ENCODE measurements at places on chromosomes 16 and 17.

GRCh38 chr17:64472564-64472963 is 23.6 kb downstream of the MILR1 start:
- peaks cover 6% of the 10 kb centered on the region for H3K36me3 ChIP-seq
- no peaks in the 10 kb centered on the region for H3K4me1 ChIP-seq
- no peak for DNase-seq
- no peak overlapping the region for H3K4me3 ChIP-seq

DNA sequence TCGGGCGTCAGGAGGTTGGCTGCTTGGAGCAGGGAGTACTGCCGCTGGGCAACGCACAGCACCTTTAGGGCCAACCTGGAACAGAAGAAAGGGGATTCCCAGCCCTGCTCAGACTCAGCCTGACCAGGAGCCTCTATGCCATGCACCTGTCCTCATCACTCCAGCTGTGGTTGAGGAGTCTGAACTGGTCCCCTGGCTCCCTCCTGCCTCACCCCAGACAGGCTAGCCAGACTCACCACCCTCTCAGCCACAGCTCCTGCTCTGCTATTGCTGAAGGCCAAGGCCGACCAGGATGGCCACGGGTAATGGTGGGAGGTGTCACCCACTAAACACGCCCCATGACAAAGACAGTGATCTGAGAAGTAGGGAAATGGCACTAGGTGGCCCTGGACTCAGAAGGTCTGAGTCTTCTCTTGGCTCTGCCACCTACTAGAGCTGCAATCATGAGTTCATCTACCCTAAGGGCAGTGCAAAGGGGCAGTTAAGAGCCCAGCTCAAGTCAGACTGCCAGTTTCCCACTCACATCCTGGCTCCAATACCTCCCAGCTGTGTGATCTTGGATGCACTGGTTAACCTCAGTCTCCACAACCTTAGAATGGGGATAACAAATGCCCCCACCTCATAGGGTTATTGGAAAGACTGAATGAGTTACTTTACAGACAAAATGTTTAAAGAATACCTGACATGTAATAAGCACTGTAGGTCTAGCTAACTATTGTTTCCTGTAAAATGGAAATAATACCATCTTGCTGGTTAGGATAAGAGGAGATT is 13.8 kb upstream of the GFAP start:
- H3K27me3 ChIP-seq = no peaks in the 10 kb centered on the region
- H3K4me1 ChIP-seq = no peaks in the 10 kb centered on the region
- no peak overlapping the region for H3K27ac ChIP-seq

DNA sequence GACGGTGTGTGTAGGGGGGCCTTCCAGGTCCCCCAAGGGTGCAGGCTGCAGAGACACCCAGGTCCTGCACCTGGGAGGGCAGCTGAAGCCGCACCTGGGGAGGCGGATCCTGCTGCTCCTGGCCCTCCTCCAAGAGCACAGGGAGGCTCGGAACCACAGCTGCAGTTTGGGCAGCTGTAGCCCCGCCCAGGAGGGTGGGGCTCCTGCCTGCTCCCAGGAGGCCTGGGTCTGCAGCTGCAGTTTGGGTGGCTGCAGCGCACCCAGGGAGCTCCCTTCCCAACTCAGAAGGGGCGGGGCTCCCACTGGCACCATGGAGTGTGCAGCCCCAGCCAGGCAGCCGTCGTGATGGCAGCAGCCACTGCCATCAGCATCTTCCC is 69.4 kb upstream of the NKD1 start:
- no peaks in the 10 kb centered on the region for H3K36me3 ChIP-seq
- H3K27ac ChIP-seq = no peak overlapping the region
- no peak for DNase-seq
- no peak overlapping the region for H3K4me3 ChIP-seq

DNA sequence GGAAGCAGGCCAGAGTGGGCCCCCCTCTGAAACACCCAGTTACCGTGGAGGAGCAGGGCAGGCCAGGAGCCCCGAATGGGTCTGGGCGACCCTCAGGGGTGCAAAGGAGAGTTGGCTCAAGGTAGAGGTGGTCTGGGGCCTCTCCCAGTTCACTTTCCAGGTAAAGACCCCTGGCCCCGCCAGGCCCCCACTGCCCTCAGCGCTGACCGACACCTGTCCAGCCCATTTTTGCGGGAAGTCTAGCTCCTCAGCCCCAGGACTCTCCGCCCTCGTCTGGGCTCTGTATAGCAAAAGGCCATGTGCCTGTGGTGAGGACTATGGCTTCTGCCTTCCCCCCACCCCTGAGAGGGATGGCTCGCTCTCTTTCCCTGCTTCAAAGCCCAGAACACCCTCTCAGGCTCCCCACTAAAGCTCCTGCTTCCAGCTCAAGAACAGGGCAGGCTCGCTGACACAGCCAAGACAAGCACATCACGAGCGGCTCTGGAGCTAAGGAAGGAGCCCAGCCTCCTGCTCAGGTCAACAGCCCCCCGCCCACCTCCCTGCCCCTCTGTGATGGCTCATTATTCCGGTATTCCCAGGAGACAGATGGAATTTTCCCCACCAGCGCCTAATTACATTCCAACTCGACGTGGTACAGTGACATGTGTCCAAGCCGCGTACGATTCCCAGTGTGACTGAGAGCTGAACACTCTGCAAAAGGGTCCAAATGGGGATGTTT is 59.4 kb downstream of the RTN4RL1 start:
- no peaks in the 10 kb centered on the region for H3K36me3 ChIP-seq
- H3K27ac ChIP-seq = no peak overlapping the region
- DNase-seq = no peak
- no peaks in the 10 kb centered on the region for H3K27me3 ChIP-seq
- no peak overlapping the region for H3K4me3 ChIP-seq
- H3K4me1 ChIP-seq = no peaks in the 10 kb centered on the region

- H3K27ac ChIP-seq = no peak overlapping the region
- H3K4me1 ChIP-seq = no peaks in the 10 kb centered on the region
- H3K27me3 ChIP-seq = no peaks in the 10 kb centered on the region
- H3K36me3 ChIP-seq = no peaks in the 10 kb centered on the region
- no peak for DNase-seq
- no peak overlapping the region for H3K4me3 ChIP-seq
Measured at GRCh38 chr17:65197201-65197600, 60.0 kb downstream of the RGS9 start.

DNA sequence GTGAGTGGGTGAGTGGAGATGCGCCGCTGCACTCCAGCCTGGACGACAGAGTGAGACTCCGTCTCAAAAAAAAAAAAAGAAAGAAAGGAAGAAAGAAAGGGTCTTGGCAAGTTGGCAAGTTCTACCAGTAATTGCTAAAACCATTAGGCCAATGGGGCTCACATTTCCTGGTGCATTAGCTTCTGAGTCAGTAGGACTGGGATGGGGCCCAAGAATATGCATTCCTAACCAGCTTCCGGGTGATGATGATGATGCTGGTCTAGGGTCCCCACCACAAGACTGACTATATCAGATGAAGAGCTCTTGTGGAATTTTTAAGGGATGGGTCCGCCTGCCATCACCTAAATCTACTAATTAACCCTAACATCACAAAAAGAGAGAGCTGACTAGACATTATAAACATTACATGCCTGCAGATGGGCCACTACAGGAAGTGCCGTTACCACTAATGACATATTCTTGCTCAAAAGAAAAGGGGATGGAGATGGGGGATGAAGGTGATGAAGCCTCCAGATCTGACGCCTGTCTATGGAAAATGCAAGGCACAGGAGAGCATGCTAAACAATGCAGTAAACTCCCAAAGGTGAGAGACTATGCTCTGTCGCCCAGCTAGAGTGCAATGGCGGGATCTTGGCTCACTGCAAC is 13.1 kb downstream of the MYH11 start:
- no peaks in the 10 kb centered on the region for H3K4me1 ChIP-seq
- no peak overlapping the region for H3K4me3 ChIP-seq
- no peaks in the 10 kb centered on the region for H3K36me3 ChIP-seq

DNA sequence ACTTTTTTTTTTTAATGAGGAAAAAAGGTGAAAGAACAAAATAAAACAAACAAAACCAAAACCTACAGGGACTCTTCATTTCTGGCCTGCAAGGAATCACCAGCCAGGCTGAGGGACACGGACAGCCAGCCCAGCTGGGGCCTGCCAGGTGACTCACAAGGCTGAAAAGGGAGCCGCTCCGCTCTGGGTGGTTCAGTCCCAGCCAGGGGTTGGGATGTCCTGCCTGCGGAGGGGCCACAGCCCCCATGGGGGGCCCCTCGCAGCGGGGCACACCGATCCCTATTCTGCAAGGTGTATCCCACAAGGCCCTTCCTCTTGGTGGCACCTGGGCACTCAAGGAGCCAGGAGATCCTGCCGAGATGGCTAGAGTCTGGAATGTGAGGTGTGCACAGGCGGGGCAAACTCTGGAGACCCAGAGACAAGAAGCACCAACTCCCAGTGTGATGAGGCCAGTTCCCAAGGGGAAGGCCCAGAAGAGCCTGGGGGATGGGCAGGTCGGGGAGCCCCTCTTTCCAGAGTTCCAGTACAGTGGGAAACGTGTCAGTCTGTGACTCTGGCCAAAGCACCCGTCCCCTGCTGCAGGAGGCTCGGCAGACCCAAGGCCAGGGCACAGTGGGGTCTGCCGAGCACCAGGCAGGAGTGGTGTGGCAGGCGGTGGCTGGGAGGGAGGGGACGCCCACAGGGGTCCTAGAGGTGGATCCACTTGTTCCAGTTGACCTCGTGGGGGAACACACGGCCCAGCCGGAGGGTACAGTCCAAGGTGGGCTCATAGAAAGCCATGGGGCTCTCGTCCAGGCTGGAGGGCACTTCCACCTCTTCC is 58.9 kb downstream of the IL21R start:
- no peaks in the 10 kb centered on the region for H3K4me1 ChIP-seq
- no peak overlapping the region for H3K4me3 ChIP-seq
- no peaks in the 10 kb centered on the region for H3K36me3 ChIP-seq
- no peak overlapping the region for H3K27ac ChIP-seq
- H3K27me3 ChIP-seq = no peaks in the 10 kb centered on the region
